ENCODE measurements at places on chromosomes 6 and 20.

- DNase-seq = no peak
These were observed 35.2 kb upstream of the MLN start for GRCh38 chr6:33838983-33839382.

GRCh38 chr6:169241688-169242350 is 11.8 kb downstream of the THBS2 start:
- DNase-seq = no peak

DNA sequence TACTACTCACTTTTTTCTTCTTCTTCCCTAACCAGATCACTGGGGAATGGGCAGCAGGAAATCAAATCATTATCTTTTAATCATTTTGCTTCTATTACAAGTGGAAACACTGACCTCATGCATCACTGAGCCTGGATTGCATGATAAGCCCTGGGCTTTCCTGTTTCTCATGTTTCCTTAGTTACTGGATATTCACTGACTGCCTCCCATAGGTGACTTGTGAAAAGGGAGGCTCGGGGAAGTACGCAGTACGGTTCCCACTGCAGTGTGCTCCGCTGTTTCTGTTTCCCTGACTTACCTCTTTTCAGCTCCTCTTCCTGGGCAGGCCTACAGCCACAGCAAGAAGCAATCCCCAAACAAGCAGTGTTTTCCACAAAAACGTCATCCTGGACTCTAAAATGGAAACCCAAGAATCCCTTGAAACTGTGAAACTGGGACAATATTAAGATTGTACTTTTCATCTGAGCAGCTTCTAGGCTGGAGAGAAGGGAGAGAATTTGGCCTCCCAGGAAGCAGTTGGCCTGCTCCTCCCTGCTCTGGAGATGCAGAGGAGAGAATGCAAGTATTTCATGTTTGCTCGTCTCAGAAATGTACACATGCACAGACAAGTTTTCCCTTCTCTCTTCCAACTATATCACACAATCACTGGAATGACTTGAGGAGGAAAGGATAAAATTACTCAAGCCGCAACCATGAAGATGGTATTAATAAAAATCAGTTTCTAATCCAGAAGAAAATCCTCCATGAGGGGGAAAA is 13.1 kb downstream of the BTNL2 start:
- no peak for DNase-seq

DNA sequence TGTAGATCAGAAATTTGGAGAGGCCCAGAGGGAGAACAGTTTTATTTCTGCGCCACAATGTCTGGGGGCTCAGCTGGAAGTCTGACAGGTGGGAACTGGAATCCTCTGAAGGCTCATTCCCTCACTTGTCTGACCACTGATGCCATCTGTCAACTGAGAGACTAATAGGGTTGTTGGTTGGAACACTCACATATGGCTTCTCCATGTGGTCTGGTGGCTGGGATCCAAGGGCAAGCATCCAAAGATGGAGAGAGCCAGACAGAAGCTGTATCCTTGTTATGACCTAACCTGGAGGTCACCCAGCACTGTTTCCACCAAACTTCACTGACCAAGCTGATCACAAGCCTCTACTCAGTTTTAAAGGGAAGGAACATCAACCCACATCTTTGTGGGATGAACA is 117.9 kb upstream of the AKAP12 start:
- DNase-seq = no peak

DNA sequence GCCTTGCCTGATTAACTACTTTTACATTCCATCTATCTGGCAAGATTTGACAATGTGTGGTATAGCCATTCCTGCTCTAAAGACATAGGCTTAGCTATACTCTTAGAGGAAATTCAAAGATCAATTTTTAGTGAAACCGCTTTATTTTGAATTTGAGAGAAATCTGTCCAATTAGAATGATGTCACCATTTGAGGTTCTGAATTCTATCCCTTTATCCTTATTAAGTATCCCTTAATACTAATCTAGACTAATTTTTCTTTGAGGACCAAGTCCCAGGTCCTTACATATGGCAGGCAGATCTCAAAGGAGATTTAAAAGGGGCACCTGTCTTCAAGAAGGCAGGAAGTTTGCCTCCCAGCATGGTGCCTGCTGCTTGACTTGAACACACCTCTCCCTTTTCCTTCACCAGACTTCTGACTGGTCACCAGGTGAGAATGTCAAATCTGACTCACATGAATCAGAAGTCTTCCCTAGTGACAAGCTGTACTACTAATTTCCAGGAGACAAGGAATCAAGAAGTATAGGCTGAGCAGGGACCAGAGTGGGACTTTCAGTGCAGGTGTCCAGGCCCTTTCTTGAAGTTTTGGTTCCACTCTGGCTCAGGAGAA is 15.0 kb upstream of the MRAP2 start:
- no peak for DNase-seq

DNA sequence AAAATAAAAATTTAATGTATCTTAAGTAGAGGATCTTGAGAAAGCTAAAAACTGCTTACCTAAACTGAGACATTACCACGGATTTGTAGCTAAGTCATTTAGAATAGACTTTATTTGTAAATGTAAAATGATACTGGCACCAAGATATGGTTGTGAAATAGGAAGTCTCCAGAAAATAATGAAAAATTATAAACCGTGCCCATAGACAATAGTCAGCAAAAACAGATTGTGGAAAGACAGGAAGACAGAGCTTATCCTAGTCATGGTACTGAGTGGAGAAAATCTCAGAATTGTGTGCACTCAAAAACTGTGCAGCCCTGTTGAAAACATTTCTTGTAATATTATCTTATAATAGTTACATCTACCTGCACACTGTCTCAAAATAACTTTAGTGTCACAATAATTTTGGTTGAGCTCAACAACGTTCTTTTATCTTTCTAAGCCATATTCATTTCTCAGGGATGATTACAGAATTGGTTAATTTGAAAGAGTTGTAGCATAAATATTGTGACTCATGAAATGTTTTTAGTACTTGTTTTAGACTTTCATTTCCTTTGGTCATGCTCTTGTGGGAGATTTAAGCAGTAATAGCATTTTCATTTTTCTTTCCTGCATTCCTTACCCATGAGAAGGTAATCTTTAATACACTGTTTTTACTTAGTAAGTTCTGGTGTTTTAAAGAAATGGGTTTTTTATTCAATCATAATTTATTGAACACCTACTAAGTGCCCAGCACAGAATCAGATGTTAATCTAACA is 174.5 kb downstream of the SOX4 start:
- no peak for DNase-seq
